ENCODE measurements at places on chromosomes 2 and 18.
A peak's percentile ranks its signal among the peaks of the same experiment; 100 is the strongest.

GRCh38 chr2:13260402-13260801 lies 543.7 kb downstream of the TRIB2 start:
- no peak for DNase-seq

DNA sequence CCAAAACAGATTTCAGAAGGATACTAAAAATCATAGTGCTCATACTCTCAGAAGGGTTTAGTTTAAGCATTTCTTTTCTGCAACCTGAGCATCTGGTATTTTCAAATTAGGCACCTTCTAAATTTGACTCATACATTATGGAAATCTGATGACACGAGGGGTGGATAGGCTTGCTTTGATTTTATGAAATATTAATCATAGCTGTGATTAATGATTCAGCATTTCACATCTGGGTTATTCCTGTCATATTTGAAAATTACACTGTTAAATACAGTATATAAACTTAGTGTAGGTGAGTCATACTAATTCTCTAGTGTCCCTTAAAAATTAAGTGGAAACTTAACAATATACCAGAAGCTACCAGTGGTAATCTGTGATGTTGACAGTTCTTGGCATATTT lies 47.7 kb downstream of the MRPS9 start:
- no peak for DNase-seq

GRCh38 chr2:222594679-222595078 lies 61.2 kb downstream of the FARSB start:
- DNase-seq, result peak; percentile 30

DNA sequence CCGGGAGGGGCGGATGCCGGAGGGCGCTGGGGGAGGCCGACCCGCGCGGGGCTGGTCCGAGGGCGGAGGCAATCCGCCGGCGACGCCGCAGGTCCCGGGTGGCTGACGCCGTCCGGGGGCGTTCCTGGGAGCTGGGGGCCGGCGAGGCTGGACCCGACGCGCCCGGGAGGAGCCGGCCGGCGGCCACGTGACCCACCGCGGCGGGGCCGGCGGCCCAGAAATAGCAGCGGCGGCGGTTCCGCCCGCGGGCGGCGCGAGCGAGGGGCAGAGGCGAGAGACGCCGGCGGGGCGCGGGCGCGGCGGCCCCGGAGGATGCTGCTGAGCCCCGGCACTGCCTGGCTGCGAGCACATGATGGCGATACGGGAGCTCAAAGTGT lies at the start of gene RAB31:
Gene RAB31, plus strand, starts transcription at position 245 of the 377 bp plus-strand sequence. Its CDS starts 105 bp downstream, at position 350.
- no peak for DNase-seq

DNA sequence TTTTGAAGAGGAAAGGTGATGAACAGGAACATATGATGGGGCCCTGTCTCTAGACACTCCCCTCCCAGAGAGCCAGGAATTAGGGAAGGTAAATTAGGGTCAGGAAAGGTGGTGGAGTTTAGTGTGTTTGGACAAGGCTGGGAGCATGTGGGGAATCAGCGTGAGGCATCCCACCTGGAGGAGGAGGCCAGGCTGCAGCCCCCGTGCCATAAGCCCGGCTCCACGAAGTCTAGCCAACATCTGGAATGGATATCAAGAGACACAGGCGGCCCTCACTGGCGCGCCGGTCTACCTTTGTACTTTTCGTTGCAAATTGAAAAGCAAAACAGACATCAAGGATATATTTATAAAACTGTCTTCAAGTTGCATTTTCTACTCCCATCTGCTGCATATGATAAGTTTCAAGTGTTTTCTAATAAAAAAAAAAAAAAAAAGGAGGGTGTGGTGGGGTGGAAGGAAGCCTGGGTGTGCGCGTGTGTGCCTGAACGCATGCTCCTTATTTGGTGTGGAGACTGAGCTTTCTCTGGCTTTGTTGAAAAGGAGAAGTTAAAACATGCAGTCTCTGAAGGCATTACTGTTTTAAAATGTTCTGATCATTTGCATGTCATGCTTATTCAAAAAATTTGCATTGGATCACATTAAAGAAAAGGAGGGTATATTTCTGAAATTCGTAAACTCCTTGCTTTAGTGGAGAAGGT lies 546.7 kb upstream of the ID2 start:
- DNase-seq, result no peak

DNA sequence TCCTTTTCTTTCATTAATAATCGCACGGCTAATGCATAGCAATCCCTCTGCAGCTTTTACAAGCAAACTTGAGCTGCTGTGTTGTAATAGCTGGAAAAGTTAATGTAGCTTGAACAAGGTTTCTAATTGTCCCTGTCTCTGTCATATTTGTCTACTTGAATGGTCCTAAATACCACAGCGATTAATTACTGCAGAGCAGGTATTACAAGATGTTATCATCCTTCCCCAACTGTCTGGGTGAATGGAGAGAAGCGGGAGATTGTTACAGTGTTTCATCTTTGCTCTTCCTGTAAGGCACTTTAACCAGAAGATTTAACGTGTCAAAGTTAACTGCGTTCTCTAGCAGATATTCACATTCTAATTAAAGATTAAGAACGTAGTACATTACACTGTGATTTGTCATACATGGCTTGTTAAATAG lies 422.2 kb upstream of the POU3F3 start:
- no peak for DNase-seq

DNA sequence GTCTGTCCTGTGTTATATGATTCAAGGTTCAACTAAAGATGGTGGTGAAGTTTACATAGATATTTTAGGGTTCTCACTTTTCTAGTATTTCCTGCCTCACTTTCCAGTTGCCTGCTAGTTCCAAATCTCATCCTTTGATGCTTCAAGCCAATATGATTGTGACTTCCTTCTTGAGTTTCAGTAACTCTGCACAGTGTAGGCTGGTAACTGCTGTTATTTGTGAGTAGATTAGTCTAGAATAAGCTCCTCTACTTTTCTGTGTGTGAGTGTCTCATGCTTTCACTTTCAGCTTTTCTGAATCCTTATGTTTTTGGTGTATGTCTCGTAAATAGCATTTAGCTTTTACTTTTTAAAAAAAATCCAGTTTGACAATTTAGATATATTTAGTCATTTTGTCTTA lies 42.6 kb downstream of the GALNT1 start:
- DNase-seq, result no peak

GRCh38 chr2:168603439-168603961 lies 147.4 kb downstream of the CERS6 start:
- DNase-seq, result no peak

- no peak for DNase-seq
Measured at GRCh38 chr2:59018737-59019136, 777.6 kb upstream of the FANCL start.

DNA sequence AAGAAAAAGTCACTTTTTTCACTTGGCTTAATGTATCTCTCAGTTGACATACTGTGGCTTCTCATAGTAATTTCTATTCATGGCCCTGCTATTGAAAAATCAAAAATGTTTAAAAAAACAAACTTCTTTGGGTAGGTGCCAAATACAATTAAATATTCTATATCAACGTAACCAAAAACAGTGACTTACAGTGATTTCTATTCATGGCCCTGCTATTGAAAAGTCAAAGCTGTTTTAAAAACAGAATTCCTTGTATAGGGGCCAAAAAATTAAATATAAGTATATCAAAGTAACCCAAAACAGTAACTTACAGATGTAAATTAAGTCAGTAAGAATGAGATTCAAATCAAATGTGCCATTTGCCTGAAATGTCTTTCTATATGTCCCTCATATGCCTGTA lies 31.4 kb upstream of the CD302 start:
- no peak for DNase-seq

DNA sequence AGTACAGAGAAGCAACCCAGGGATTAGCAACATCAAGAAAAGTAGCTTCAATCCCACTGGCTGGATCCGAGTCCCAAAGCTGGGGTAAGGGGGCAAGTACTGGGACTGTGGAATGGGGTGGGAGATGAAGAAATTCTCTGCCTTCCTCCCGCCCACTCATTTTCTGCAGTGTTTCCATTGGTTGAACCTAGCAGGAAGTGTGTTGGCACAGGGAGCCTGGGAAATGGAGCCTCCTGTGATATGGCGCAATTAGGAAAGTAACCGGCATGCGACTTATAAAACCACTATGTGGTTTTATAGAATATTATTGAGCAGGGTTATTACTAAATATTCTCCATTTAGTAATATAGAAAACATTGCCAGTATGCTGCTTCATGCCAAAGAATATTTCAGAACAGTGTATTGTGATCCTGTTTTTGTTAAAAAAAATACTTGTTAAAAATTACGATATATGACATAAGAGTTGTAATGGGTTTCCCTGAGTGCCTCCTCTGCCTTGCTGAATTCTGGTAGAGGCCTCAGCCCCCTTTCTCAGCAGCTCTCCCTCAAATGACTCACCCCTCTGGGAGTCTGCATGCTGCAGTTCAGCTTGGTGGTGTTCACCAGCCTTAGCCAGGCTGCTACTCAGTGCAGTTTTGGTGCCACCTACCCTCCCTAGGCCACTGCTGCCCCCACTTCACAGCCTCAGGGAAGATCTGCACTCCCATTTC lies 60.5 kb downstream of the HK2 start:
- DNase-seq, result no peak

- DNase-seq, result no peak
Measured at GRCh38 chr18:37669991-37670534, 104.5 kb upstream of the CELF4 start.

Data from BJ (cell line).